ENCODE measurements at places on chromosomes 11 and 22. TPM values are rescaled to one million over a fixed set of nuclear protein-coding genes. Genes with fewer than 3 reads are reported as not detected.

GRCh38 chr11:30488304-30488998 is 97.7 kb downstream of the MPPED2 start:
- no peak for DNase-seq

- DNase-seq, result no peak
These were observed 14.4 kb upstream of the MN1 start for GRCh38 chr22:27815826-27816530.

DNA sequence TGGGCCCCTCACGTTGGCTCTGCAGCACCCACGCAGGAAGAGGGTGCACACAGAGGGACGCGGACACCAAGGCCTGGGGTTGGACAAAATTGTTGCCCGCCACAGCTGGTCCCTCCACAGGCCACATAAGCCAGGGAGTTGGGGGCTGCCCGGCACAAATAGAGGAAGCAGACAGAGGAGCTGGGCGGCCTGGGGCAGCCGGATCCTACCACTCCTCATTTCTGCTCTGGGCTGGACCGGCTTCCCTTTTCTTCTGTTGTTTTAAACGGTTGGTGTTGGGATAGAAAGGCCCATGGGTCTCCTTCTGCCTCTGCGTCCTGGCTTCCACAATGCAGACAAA is 36.4 kb upstream of the LINC01488 start:
- DNase-seq, result no peak

GRCh38 chr22:35377735-35378134 is 3.2 kb upstream of the HMOX1 start:
- DNase-seq, result no peak

DNA sequence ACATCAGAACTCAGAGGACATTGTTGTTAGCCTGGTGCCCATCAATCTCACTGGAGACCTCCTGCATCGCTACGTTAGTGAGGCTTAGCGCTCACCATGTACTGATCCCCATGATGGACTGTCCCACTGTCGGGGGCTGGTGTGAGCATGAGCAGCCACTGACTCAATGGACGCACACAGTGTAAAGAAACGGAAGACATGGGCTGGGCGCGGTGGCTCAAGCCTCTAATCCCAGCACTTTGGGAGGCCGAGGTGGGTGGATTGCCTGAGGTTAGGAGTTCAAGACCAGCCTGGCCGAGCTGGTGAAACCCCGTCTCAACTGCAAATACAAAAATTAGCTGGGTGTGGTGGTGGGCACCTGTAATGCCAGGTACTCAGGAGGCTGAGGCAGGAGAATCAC is 112.9 kb downstream of the CRYBB2 start:
- no peak for DNase-seq

DNA sequence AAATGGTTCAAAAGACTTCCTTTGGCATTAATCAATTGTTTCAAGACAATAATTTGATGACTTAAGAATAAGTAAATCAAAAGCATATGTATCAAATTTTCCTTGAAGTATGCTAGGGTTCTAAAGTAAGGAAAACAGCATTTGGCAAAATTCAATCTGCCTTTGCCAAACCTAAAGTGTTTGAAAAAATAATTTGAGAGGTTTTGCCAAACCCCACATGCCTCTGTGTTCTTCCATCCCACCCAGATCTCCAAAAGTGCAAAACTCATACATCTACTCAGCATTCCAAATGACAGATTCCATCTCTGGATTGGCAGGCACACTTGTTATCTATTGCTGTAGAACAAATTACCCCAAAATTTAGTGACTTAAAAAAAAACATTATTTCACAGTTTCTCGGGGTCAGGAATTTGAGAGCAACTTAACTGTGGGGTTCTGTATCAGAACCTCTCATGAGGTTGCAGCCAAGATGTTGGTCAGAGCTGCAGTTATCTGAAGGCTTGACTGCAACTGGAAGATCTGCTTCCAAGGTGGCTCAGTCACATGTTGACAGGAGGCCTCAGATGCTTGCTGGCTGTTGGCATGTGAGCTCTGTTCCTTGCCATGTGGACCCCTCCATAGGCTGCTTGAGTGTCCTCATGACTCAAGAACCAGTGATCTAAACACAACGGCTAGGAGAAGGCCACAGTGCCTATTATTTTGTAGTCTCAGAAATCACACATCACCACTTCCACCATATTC is 100.6 kb upstream of the ARHGAP42 start:
- no peak for DNase-seq

- DNase-seq, result no peak
These were observed 24.9 kb downstream of the LRRC10B start for GRCh38 chr11:61533401-61533800.

- no peak for DNase-seq
These were observed 85.7 kb downstream of the BLID start for GRCh38 chr11:122030286-122030685.

- DNase-seq, result no peak
These were observed 118.3 kb downstream of the BUD13 start for GRCh38 chr11:116654526-116654925.

- DNase-seq, result no peak
These were observed 214.1 kb downstream of the OPCML start for GRCh38 chr11:133318221-133318620.

DNA sequence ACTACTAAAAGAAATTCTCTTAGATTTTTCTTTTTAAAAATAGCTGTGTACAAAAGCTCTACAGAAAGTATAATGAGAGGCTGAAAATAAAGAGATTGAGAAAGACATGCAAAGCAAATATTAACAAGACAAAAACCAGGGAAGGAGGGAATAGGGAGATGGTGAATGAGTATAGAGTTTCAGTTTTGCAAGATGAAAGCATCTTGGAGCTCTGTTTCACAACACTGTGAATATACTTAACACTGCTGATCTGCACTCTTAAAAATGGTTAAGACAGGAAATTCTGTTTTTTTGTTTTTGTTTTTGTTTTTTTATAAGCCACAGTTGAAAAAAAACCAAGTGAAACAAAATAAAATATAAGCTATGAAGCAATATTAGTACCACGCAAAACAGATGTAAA is 5.5 kb downstream of the TMEM218 start:
- DNase-seq, result no peak

GRCh38 chr11:122772945-122773344 is 65.4 kb upstream of the CRTAM start:
- DNase-seq, result no peak

DNA sequence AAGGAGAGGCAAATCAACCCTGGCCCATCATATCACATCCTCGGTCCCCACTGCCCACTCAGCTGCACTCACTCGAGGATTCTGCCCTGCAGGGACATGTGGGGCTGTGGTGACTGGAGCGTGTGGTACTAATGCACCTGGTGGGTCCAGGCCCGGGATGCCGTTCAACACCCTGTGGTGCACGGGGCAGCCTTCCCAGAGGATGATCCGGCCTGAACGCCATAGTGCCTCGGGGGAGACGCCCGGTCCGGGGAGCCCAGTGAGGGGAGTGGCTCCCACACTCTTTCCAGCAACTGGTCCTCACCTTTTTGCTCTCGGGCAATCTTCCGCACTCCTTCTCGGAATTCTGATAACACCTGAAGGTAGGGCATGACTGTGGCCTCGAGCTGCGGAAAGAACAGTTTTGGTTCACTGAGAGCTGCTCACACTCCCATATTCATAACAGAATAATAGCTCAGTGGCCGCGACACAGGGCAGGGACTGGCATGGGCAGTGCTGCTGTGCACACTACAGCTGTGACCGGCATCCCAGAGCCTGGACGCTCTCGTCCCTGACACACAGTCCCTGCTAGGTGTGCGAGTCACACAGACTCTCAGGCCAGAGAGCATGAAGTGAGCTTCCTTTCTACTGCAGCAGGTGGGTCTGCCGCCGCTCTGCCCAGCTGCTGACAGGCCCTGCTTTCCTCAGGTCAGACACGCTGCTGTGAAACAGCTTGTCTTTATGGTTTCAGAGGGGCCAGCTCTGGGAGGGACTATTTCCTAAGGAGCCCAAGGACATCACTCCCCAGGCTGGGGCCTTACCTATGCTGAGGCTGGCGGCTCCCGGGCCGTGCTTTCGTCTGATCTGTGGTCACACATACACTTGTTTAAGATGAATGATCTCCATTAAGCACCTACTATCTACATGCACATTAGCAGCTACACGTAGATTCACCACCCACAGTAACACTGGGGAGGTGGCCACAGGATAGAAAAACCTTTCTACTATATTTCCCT is 20.1 kb upstream of the NAP1L4 start:
- DNase-seq, result no peak

GRCh38 chr11:129947474-129947873 is 52.1 kb upstream of the NFRKB start:
- no peak for DNase-seq

DNA sequence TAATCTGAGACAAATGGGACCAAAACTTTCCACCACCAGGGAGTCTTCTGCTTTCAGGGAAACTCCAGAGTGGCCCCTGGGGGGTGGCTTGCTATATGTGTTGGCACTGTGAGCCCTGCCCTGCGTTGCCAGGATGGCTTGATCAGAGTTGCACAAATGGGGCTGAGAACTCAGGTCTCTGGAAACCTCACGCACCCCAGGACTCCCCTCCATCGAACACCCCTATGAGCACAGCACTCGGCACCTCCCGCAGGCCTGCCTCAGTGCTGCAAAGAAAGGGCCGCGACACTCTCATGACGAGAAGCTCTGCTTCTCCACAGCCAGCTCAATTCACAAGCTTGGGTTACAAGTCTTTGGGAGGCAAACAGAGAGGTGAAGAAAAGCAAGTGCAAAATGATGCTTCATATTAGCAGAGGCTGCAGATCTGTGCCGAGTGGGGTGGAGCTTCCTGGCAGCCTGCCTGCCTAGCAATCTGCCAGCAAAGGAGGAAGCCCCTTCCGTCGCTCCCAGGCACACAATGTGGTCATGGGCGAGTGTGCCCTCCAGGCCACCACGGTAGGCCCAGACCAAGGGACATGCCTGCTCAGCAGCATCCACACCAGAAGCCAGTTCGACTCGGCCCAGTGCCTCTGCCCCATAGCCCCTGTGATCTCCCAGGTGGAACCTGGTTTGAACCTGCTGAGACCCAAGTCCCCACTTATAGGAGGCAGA is 55.7 kb downstream of the MYH9 start:
- DNase-seq, result peak; percentile 83

GRCh38 chr22:42831712-42832111 is 25.4 kb downstream of the ARFGAP3 start:
- no peak for DNase-seq

GRCh38 chr11:85945296-85945695 is 90.1 kb downstream of the CCDC83 start:
- no peak for DNase-seq

Gene SPTBN2
- 6.6 TPM for total RNA-seq

Gene SMCO4
- 12.3 TPM for total RNA-seq

Gene FGF3
- not detected for total RNA-seq

Gene MMP8
- total RNA-seq, result 2.3 TPM

Gene PKNOX2
- 17.3 TPM for total RNA-seq

Gene KCNJ1
- total RNA-seq, result 0.13 TPM

Gene LMNTD2
- 1.3 TPM for total RNA-seq

Gene OR2AG2
- not detected for total RNA-seq

Gene FGF19
- not detected for total RNA-seq

Gene SEC14L6
- total RNA-seq, result 4.3 TPM

Gene SLC35F2
- 4.2 TPM for total RNA-seq

Gene TRIM49
- not detected for total RNA-seq

Gene PATE4
- total RNA-seq, result not detected

Gene LRRC75B
- 17.5 TPM for total RNA-seq
